Retina (tissue), 1 donor: ENCODE measurements at places on chromosomes 4 and X.
A peak's percentile ranks its signal among the peaks of the same experiment; 100 is the strongest.

DNA sequence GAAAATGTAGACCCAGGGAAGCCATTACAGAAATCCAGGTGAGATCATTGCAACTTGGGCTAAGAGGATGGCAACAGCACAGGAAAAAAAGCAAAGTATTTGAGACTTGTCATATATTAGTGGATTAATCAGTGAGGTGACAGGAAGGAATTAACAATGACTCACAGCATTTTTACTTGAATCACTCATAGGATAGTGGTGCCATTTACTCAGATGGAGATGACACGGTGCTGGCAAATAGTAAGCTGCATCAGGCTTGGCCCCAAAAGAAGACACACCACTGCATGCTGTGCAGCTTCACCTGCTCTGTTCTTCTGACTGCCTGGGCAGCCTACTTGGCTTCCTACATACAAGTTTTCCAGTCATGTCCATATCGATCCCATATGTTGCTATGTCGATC, 144.8 kb downstream of the FRYL start:
- no peak for DNase-seq

- DNase-seq, result no peak
Observed at GRCh38 chr4:48380583-48381167, 39.3 kb downstream of the SLAIN2 start.

DNA sequence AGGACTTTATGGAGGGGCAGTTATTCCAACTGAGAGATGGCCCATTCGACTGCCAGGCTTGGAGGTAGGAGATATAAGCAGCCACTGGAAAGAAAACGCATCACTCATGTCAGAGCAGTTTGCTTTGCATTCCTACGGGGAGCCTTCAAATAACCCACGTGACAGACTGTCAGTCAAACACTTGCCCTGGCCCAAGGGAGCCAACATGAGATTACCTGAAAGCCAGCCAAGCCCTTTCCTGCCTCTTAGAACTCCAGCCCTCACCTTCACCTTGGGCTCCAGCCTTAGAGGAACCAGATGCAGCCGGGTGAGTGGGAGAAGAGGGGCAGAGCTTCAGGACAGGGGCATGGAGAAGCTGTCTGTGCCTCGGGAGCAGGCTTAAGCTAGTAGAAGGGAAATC, 95.3 kb upstream of the CXCL13 start:
- no peak for DNase-seq

GRCh38 chr4:136863756-136864155, 668.5 kb downstream of the PCDH18 start:
- peak; percentile 41 for DNase-seq

DNA sequence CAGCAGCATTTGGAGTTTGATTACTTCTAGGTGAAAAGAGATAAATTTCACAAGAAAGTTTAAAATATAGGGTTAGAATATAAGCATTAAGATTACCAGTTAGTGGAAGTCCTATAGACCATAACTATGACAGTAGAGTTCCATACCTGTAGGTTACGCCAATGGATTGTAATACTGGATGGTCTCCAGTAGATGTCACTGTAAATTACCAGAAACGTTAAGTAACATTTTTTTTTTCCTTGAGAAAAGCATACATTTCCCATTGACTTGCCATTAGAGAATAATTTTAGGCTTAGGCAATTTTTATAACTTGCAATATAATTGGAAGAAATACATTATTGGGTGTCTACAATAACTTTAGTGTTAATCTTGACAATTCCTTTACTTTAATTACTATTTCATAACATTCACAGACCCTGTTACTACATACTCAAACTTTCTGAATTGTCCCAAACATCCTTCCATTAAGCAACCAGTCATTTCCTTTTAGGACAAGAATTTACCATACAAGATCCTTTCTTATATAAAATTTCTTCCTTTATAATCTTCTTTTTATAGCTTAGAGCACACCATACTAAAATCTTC, 304.1 kb upstream of the TECRL start:
- DNase-seq, result no peak

DNA sequence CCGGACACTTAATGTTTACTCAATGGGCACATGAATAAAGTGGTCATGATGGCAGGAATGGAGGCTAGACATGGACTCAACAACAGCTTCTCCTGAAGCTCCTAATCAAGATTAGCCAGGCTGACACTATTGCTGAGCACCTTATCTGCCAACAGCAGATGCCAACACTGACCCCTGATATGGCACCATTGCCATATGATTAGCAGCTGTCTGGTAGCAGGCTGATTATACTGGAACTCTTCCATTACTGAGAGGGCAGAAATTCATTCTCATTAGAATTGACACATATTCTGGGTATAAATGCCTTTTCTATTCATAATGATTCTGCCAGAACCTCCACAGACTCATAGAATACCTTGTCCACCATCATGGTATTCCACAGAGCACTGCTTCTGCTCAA, 18.4 kb upstream of the AFF1 start:
- no peak for DNase-seq

DNA sequence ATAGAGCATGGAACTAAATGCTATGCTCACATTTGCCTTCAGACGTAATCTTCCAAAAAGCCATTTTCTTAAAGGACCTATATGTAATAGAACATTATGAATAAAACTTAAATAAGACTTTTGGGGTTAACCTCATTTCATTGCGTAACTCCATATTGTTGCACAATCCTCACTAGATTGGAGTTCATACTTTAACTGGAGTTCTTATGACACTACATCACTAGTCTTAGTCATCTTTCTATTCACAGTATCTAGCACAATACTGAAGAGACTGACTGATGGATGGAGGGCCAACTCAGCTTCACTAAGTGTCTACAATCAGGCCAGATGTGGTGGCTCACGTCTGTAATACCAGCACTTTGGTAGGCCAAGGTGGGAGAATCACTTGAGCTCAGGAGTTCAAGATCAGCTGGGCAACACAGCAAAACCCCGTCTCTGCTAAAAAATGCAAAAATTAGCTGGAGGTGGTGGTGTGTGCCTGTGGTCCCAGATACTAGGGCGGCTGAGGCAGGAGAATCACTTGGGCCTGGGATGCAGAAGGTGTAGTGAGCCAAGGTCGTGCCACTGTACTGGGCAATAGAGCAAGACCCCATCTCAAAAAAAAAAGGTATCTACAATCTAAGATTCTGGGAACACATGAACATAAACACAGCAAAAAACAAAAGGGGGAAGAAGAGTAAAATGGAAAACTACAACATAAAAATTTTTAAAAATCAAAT, 80.8 kb upstream of the MAB21L2 start:
- no peak for DNase-seq

GRCh38 chr4:182488896-182489295, 245.7 kb downstream of the TENM3 start:
- no peak for DNase-seq

- DNase-seq, result no peak
Observed at GRCh38 chr4:36111172-36111571, 133.1 kb downstream of the ARAP2 start.

DNA sequence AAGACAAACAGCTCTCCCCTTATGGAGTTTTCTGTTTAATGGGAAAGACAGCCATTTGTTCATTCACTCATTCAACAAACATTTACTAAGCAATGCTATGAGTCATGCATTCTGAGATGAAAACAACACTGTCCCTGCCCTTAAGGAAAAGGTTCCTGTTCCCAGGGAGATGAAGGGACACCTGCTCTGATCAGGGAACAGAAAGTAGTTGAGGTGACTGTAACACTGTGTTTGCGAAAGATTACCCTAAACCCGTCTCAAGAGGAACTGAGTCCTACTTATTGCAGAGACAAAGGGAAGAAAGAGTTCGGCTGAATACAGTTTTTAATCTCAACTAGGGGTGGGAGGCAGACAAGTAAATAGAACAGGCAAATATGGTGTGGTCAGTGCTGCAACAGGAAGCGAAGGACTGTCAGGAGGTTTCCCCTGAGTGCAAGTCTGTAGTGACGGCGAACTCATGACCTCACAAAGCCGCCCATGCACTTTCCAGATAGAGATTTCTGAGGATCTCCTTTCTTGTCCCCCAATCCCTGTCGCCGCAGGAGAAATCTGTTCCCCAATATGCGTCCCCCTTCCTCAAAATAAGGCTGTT, 712 bp downstream of the STX18 start:
- DNase-seq, result no peak

DNA sequence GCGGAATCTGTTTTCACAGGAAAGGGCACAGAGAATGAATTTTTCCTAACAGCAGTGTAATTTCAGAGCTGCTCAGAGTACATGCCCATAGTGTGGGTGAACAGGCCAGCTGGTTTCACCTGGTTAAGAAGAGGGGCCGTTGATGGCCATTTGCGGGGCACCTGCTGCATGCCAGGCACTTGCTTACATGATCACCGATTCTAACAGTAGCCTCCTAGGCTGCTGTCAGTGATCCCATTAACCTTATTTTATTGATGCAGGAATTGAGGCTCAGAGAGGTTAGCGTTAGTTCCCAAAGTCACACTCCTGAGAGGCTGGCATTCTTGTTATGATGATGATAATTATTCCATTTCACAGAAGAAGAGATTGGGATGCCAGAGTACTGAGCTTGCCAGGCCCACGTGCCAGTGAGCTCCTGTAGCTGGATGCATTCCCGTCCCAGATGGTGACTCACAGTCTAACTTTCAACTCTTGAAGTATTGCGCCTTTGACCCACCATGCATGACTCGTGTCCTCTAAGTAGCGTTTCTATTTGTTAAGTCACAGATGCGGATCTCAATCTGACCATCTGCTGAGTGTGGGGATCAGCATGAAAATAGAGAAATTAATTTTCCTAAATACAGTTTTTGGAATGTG, 76.5 kb downstream of the PSAPL1 start:
- DNase-seq, result no peak

DNA sequence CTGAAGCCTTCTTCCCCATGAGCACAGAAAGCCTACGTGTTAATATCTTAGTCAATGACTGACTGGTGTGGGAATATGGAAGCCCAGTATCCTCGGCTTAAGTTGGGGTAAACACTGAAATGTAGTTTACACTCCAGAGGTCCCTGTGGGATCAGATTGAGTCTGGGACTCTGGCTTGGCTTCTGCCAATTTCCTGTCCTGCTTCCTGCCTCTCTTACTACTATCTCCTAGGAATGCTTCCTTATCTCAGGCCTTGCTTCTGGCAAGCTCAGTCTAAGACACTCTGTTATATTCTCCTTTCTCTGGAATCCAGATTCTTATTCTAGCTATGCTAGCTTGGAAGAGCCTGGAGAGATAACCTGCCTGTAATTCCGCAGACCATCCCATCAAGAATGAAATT, 174.0 kb upstream of the LDB2 start:
- DNase-seq, result no peak

DNA sequence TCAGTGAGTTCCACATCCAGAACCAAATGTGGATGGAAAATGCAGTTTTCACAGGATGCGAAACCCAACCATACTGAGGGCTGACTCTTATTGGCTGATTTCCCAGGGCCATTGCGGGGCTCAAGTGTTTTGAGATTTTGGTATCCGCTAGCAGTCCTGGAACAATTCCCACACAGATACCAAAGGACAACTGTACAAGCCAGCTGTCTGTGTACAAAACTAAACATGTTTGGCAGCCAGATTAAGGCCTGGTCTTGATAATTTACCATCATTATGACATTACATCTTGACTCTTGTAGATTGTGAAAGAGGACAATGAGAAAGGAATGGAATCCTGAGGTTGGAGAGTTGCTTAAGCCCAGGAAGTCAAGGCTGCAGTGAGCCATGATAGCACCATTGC, 121.9 kb downstream of the DKK2 start:
- DNase-seq, result no peak

- no peak for DNase-seq
Observed at GRCh38 chr4:153212736-153213135, 8.5 kb downstream of the TRIM2 start.

- no peak for DNase-seq
Observed at GRCh38 chr4:124970011-124970410, 257.5 kb upstream of the ANKRD50 start.

- peak; percentile 69 for DNase-seq
Observed at GRCh38 chr4:17324386-17324830, 187.5 kb downstream of the QDPR start.

GRCh38 chr4:124253080-124253479, 459.5 kb downstream of the ANKRD50 start:
- no peak for DNase-seq

GRCh38 chr4:970046-970745, 3.2 kb downstream of the DGKQ start:
- DNase-seq, result no peak

DNA sequence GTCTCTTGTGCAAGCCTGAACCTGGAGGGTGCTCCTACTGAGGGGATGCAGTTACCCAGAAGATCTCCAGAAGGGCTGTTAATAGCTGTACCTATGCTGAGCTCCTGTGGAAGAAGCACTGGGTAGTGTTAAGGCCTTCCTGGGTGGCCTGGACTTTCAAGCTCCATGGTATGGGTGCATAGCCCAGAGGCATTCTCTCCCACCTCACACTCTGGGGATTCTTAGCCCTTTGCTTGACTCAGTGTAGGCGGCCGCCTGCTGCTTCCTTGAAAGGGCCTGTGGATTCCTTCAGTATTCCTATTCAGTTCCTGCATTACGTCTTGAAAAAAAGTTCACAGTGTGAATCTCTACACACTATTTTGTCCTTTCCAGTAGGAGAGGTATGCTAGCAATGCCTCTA, 235.7 kb upstream of the MAGEB16 start:
- no peak for DNase-seq

DNA sequence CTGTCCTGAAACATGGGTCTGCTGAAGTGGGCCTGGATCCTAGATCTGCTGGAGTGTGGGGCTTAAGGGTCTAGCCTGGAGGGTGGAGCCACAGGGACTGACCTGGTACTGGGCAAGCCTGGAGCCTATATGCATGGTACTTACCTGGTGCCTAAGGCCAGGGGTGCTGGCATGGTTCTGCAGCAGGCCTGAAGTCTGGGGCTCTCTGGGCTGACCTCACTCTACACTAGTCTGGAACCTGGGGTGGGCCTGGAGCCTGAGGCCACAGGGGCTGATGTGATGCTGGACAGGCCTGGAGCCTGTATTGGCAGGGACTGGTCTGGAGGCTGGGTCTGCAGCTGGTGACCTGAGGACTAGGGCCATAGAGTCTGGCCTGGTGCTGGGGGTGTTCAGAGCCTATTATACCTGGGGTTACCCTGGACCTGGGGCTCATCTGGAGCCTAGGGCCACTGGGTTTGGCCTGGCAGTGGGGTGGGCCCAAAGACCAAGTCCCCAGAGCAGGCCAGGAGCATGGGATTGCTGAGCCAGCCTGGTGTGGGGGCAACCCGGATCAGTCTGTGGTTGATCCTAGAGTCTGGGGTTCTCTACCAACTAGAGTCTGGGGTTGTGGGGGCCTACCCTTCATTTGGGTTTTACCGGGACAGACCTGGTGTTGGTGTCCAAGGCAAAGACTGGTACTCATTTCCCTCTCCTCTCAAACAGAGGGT, 179.6 kb downstream of the SLC4A4 start:
- DNase-seq, result no peak

DNA sequence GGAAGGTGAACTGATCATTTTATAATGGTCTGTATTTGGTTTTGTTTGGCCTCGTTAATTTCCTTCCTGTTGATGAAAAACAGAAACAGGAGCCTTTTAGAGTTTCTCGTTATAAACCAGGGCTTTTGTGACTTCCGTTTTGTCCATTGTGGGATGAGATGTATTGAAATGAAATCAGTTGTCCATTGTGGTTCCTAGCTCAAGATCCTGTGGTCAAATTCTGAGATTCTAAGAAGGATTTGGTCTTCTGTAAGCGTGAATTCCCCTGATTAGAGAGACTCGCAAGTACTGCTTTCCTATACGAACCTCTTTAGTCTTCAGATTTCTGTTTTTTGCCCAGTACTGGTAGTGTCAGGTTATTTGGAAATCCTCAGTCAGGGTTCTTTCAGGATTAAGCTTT, 101.7 kb downstream of the RAPGEF2 start:
- DNase-seq, result no peak
